ENCODE measurements at places on chromosomes 4 and X.

DNA sequence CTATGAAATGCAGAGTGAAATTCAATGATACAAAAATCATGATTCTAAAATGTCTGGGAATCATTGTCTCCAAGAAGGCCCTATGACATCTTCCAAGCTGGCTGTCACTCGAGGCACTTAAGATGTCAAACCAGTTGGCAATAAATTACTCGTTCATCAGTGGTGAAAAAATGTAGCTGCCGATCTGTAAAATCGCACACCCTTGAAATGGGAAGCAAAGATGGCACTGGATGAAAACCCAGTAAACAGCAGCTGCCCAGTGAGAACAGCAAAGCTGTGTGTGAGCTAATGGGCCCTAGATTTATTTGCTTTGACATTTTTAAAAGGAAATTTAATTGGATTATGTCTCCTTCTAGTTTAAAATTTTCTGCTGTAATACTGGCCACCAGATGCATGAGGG lies 181.9 kb upstream of the NDP start:
- DNase-seq, result no peak

DNA sequence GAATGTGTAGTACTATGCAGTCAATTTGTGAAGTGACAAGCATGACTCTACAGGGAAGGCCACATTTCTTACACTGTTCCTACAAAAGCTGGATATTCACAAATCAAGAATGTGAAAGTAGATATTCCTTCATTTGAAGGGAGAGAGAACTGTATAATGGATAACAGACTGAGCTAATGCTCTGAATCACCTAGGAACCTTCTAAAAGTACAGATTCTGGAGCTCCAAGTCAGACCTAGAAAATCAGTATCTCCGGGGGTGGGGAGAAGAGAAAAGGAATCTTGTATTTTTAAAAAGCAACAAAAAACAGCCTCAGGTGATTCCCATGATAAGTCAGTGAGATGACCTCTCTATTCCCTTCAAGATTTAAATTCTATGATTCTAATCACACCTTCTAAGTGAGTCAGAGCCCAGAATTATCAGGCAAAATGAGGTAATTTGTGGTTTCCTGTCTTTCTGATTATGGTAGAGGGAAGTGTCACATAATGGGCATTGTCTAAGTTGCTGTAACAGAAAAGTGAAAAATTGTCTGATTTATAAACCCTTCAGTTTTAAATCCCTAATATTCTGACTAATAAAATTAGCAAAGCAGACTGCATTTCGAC lies 80.9 kb downstream of the IL21 start:
- no peak for DNase-seq

DNA sequence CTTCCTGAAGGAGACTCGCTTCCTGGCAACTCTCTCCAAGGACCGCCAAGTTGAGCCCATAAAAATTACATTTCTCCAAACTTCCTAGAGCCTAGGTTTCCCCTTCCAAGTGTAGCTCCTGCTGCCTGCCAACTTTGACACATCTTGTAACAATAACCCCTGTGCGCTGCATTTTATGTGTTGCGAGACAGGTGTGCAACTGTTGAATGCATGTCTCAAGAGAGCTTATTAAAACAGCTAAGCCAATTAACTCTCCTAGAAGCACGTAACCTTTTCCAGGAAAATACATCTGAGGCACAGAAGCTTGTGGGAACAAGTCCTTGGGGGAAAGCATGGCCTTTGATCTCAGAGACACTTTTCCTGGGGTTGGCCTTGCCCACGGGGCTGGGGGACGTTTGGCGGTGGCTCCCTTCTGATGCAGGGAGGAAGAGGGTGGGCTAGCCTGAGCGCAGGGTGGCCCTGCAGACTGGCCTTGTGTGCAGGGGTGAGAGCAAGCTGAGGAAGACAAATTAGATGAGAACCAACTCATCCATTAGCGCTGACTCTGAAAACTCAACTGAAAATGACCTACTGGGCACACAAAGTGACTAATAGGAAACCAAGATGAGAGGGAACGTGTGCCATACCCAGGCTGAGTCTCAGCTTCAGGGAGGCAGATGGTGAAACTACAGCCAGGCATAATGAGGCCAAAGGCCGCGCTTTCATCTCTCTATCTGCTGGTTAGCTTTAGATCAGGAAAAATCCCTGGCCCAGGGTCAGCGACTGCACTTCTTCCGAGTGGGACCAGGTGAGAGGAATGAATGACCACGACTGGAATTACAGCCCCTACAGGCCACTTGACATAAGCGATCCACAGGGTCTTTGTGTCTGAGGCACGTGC lies 75.3 kb downstream of the ENPP6 start:
- DNase-seq, result no peak

DNA sequence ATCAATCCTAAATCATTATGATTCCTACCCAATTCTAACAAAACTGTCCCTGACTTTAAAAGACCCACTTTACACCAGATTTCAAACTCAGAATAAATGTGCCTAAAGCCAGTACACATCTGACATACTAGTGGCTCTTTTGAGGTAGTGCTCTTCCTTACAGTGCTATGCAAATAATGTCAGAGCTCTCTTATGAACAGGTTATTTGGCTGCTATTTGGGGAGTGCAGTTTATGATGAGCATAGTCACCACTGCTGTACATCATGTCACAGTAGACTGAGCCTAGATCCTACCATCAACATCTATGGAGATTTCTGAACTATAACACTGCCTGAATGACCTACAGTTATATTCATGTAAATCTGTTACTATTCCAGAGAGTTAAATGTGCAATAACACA lies 50.4 kb upstream of the PAGE5 start:
- DNase-seq, result no peak

GRCh38 chr4:105599932-105600655 lies 47.7 kb downstream of the ARHGEF38 start:
- DNase-seq, result no peak

DNA sequence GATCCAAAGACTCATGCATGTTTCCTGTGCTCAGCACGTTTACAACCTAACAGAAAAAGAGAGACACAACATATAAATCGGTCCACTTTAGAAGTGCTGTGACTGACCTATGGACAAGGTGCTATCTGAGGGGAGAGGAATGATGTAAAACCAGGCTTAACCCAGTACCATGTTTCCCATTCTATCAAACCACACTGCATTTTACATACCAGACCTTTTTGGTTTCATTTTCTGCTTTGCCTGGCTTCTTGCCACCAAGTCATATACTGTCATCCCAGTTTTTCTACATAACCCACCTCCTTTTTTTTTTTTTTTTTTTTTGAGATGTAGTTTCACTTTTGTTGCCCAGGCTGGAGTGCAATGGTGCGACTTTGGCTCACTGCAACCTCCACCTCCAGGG lies 82.2 kb downstream of the KLF8 start:
- no peak for DNase-seq

- DNase-seq, result no peak
Observed at GRCh38 chr4:82508806-82509428, 52.9 kb downstream of the TMEM150C start.

GRCh38 chr4:153809307-153809706 lies 20.4 kb upstream of the SFRP2 start:
- no peak for DNase-seq

- DNase-seq, result no peak
Observed at GRCh38 chr4:5435201-5435600, 273.2 kb downstream of the EVC2 start.

DNA sequence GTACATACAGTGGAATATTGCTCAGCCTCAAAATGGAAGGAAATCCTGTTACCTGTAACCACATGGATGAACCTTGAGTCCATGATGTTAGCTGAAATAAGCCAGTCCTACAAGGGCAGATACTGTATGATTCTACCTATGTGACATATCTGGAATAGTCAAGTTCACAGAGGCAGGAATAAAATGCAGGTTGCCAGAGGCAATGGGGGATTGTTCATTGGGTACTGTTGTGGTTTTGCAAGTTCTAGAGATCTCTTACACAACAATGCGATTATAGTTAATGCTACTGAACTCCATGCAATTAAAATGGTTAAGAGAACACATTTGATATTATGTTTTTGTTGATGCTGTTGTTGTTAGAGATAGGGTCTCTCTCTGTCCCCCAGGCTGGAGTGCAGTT lies 74.6 kb downstream of the SHROOM2 start:
- DNase-seq, result no peak

GRCh38 chrX:139642241-139642927 lies 65.6 kb downstream of the MCF2 start:
- DNase-seq, result no peak

GRCh38 chr4:112523764-112524505 lies 8.0 kb upstream of the NEUROG2 start:
- DNase-seq, result no peak

- DNase-seq, result no peak
Observed at GRCh38 chr4:40395166-40395900, 60.2 kb downstream of the CHRNA9 start.

- DNase-seq, result no peak
Observed at GRCh38 chr4:170875868-170876267, 786.1 kb upstream of the AADAT start.

GRCh38 chr4:136112116-136112515 lies 1420.2 kb downstream of the PCDH18 start:
- no peak for DNase-seq

DNA sequence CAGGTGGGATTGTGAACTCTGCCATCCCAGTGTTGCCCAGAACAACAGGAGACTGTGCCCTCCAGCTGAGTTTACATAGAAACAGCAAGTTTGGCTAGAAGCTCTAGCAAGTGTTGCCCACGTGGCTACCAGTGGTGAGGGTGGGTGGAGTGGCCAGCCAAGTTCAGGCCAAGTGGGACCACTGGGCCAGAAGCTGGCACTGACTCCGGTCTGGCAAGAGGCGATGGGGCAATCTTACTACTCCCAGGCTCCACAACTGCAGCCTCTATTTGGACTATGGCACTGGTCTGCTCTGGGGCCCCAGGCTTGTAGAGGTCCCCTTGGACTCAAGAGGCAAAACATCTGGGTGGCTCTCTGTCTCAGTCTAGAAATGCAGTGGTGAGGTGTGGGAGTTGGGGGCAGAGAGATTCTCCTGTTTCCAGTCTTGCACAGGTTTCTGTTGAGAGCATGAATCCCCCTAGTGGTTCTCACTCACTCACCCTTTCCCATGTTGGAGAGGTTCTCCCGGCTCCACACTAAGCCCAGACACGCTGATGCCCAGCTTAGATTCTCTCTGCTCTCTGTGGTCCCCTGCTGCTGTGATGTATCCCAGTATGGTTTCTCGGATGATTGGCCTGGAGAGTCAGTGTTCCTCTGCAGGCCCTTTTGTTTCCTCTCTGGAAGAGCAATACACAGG lies 615.3 kb downstream of the PDHA2 start:
- DNase-seq, result no peak

- DNase-seq, result no peak
Observed at GRCh38 chrX:50154429-50154828, 46.4 kb downstream of the AKAP4 start.

DNA sequence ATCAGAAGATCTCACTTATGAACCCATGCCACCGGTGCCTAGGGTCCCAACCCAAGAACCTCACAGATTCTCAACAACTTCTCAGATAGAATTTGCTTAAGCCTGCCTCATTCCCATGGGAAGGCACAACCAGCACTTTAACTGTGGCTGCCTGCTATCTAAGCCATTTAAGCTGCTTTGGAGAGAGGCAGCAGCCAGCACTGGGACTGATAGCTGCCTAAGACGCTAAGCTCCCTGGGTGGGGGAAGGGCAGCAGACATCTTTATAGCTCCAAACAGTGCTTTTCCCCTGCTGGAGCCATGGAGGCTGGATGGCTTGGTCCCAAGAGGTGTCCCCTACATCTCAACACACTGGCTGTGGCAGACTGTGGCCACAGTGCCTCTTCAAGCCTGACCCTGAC lies 1268.6 kb downstream of the FAM133A start:
- no peak for DNase-seq

GRCh38 chrX:88613338-88613737 lies 133.7 kb upstream of the CPXCR1 start:
- DNase-seq, result no peak

GRCh38 chr4:2797545-2798305 lies 4.8 kb downstream of the SH3BP2 start:
- no peak for DNase-seq

- DNase-seq, result no peak
Observed at GRCh38 chr4:173288296-173288695, 45.9 kb downstream of the HMGB2 start.

DNA sequence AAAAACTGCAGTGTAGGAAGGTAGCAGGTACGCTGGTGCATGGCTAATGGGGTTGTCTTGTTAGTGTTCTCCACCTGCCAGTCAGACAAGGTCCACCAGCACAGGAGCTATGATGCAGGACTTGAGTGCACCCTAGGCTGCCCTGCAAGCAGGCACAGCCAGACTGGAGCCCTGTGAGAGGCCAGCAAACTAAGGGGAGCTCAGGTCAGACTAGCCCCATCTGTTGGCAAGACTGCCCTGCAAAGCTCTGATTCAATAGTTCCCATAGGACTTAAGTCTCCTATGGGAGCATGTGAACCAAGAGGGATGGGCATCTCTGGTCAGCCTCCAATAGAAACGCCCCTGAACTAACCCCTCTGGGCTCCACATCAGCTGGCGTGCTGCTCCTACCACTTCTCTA lies 1307.3 kb downstream of the C4orf33 start:
- DNase-seq, result no peak

GRCh38 chrX:103404231-103405008 lies 28.1 kb downstream of the BEX3 start:
- DNase-seq, result peak; percentile 68

- no peak for DNase-seq
Observed at GRCh38 chrX:142428916-142429315, 223.8 kb upstream of the MAGEC2 start.

- no peak for DNase-seq
Observed at GRCh38 chrX:9055354-9055753, 21.4 kb upstream of the FAM9B start.

GRCh38 chr4:69523385-69524132 lies 27.9 kb upstream of the UGT2B4 start:
- DNase-seq, result no peak

DNA sequence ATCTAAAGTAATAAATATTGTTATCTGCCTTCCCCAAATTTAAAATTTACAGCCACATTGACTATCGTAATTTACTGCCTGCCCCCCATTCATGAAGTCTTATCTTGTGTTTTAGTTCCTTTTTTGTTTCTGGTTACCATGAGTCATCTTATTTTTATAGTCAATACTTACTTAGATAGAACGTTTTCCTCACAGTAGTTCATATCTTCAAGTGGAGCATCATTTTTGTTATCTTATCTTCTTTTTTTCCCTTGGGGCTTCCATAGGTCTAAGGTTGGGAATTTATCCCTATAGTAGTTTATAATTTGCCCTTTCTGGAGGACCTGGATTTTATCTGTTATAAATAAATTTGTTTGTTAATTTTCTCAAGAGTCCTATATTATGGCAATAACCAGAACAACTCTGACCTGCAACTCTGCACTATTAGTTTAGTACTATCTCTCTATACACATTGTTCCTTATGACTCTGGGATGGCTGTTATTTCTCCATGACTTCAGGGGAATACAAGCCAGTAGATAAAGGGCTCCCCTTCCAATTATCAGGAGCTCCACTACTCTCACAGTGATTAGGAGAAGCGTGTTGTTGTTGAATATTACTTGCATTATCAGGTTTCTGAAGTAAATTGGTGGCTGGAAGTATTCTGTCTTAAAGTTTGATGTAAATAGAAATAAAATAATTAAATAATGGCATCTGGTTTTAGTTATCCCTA lies 330.6 kb downstream of the GALNTL6 start:
- no peak for DNase-seq

All from right lung (tissue), 10 donors.